ENCODE measurements at places on chromosomes 4 and X. TPM values are rescaled to one million over a fixed set of nuclear protein-coding genes. Genes with fewer than 3 reads are reported as not detected.

The MAGEB10 gene
- total RNA-seq, result not detected

The OTUD4 gene
- 45.4 TPM for total RNA-seq

The CENPI gene
- total RNA-seq, result 0.66 TPM

The PCYT1B gene
- total RNA-seq, result 0.13 TPM

The RRH gene
- 0.44 TPM for total RNA-seq

The NAT8L gene
- total RNA-seq, result 2.7 TPM

The MAP3K15 gene
- 3.7 TPM for total RNA-seq

The RNF128 gene
- total RNA-seq, result 18.9 TPM

The NUDT11 gene
- total RNA-seq, result 0.85 TPM

The RTL5 gene
- total RNA-seq, result 6.9 TPM

The CFI gene
- 248 TPM for total RNA-seq

The NDST3 gene
- 0.09 TPM for total RNA-seq

The F11 gene
- total RNA-seq, result 1.5 TPM

The GRIA3 gene
- total RNA-seq, result 1.4 TPM

The LDOC1 gene
- total RNA-seq, result 49.0 TPM

DNA sequence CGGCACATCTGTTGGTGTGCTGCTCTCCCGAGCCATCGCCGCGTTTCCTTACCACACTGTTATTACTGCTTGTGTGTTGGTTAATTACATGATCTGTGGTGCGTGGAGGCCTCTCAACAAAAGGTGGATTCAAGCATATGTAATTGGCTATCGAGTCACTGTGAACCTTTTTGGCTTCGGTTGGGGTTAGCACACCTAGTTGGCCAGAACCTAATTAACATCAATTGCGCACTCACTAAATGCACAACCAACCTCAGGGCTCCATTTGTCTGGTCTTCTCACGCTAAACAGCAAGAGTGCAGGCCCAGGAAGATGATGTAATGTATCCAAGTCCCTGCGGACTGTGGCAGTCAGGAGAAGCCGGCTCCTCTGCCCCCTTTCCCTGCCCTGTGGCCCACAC is 17.4 kb downstream of the ENPP6 start:
- DNase-seq, result peak; percentile 24

GRCh38 chr4:104394406-104395167 is 100.1 kb downstream of the CXXC4 start:
- no peak for DNase-seq

DNA sequence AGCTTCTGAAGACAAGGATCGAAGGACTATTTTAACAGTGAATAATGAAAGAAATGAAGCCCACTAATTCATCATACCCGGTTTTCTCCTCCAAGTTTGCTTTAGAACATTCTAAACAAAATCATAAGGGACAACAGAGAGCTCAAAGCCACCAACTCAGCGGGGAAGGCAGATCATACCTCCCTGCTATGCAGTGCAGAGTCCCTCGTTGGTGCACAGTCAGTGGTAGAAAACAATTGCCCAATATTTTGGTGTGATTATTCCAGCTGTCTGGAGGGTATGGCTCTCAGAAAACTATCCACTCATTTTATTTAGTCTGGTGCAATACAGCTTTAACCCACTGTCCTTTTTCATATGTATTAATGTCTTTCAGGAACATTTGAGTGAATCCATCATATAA is 59.3 kb upstream of the HPSE start:
- no peak for DNase-seq

GRCh38 chrX:133391111-133391510 is 24.2 kb downstream of the GPC4 start:
- DNase-seq, result no peak

DNA sequence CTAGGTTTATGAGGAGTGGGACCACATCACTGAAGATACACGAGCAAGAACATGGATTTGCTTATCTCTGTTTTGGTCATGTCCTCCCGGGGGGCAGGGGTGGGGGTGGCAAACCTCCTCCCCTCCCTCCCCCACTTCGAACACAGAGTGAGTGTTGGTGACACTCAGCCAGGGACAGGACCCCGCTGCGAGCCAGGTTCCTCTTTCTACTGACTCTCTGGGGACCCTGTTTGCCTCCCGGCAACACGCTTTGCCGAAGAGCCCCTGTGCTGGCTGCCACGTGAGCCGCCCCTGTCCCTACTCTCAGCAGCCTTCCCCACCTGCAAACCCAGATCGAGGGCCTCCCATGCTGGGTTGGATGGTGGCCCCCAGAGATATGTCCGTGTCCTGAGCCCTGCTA is 34.7 kb downstream of the P2RY8 start:
- no peak for DNase-seq

- no peak for DNase-seq
Measured at GRCh38 chr4:156021298-156021697, 67.6 kb upstream of the CTSO start.

GRCh38 chr4:128141866-128142265 is 80.8 kb downstream of the LARP1B start:
- no peak for DNase-seq

DNA sequence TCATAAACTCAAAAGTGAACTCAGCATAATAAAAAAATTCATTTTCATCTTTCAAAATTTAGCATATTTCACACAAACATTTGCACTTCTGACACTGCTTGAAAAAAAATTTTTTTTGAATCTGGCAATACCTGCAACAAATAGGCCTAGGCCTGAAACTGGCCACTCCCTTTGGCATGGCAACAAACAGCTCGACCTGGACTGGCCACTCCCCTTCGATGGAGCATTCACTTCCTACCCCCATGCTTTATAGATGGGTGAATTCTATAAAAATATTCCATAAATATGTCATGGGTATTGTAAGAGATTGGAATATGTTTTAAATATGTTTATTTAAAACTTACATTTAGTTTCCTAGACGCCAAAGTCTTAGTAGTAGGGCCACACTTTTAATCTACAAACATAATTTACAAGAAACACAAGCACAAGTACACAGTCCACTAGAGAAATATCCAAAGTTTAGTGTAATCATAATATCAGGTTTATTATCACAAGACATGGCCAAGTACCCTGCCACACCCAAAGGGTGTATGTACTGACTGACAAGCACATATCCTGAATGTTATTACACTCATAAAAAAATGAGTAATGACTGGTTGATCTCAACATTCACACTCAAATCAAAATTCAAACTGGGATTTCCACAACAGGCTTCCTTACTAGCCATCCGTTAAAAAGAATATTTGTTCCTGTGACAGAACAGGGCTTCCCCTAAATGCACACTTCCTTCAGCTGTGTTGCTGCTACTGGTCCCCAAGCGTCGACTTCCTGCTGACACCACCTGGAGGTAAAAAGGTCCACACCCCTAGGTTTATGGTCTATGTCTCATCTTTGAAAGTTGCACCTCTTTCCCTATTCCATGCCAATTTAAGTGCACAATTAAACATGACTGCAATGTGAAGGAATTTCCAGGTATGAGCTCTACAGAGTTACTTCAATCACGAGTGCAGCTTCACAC is 271.5 kb downstream of the NR3C2 start:
- no peak for DNase-seq

- DNase-seq, result no peak
Measured at GRCh38 chr4:64713256-64713840, 304.1 kb upstream of the TECRL start.

DNA sequence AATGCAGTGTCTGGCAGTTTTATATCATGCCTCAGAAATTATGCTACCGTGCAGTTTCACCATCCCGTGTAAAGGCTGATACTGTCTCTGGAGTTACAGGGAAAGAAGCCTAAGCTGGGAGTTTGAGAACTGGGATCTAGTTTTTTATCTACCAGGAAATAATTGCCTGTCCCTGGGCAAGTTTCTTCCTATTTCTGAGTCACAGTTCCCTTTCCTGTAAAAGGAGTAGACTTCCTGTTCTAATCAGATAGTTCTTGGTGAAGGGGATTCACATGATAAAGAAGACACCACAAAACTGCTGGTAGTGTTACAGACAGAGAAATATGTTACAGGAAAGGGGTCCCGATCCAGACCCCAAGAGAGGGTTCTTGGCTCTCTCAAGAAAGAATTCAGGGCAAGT is 17.1 kb downstream of the HERC3 start:
- no peak for DNase-seq

DNA sequence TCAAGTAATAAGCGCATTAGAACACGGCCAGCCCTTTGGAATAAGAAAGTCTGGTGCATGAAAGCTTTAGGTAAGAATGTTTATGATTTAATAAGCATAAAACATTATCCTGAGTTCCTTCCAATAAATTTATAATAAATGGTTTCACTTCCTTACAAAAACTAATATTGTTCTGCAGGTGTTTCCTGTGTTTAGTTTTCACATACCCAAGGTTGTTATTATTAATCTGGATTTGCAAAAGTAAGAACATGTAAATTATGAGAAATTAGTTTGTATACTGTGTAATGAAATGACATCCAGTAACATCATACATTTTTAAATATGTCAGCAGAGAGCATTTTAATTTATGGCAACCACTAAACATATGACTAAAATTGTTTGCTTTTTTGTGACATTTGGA is 72.1 kb downstream of the BANK1 start:
- no peak for DNase-seq

DNA sequence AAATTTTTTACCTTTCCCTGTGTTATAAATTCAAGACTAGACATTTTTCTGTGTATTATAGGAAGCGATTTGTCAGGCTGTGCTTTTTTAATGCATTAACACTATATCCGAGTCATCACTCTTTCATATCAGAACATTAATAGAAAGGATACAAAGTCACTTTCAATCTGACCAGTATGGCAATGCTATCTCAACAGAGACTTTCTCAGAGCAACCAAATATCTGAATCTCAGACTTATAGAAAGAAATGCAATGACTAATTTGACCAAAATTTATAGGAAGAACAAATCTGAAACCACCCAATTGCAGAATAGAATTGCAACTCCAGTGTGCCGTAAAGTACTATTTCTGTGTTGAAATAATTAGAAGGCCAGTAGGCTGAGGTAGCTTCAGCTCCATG is 473 bp upstream of the TKTL2 start:
- DNase-seq, result no peak

DNA sequence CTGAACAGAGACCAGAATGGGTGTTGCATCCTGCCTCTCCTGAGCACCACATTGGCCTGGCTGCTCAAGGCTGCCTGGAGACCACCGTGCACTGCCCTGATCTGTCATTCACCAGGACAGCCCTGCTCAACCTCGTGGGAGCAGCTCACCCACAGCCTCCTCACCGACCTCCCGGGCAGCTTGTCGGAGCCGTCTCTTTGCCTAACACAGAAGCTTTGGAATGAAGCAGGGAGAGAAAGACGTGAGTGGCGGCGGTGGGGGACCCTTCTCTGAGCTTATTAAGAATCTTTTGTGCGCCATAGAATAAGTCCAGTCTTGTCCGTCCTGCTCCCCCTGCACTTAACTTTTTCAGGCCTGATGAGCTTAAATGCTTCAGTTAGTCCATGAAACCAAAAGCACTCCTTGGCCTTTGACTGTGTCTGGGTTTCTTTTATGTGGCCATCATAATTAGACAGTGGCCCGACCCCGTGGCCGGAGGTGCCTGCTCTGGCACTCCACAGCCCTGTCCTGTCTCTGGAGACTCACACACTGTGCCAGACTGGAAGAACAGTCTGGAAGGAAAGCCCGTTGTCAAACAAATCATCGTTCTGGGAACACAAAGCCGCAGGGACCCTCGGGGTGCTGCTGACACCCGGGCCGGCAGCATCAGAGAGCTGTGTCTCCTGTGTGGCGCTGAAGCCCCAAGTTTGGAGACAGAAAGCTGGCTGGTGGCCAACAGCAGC is 192.8 kb downstream of the BCOR start:
- DNase-seq, result peak; percentile 56

DNA sequence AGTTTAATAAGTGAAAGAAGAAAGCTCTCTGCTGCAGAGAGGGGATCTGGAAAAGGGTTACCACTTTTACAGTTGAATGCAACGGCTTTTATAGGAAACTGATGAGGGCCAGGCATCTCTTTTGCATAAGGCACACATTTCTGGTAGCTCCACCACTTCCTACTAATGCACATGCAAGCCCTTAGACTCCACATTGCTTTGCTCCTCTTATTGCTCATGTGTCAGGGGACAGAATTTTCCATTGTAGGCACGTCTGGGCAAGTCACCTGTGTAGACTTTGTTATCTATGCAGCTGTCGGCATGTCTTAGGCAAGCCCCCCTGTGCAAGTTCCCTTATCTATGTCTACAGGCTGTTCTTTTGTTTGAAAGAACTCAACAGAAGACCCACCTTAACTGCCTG is 294.6 kb upstream of the STS start:
- DNase-seq, result no peak

GRCh38 chr4:28310926-28311325 is 1450.3 kb downstream of the STIM2 start:
- no peak for DNase-seq

GRCh38 chrX:1392376-1393068 is 609 bp upstream of the SLC25A6 start:
- DNase-seq, result peak; percentile 91
